ENCODE measurements at places on chromosomes 2 and 18. TPM values are rescaled to one million over a fixed set of nuclear protein-coding genes. Genes with fewer than 3 reads are reported as not detected.

The CYP26B1 gene
- total RNA-seq: not detected

The PDK1 gene
- total RNA-seq: 22.5 TPM

The HYCC2 gene
- total RNA-seq: 38.0 TPM

The HOXD12 gene
- total RNA-seq: not detected

The R3HDM1 gene
- total RNA-seq: 47.7 TPM

The C2orf80 gene
- not detected for total RNA-seq

The CYS1 gene
- 0.81 TPM for total RNA-seq

The ANKRD30B gene
- total RNA-seq: not detected

The HOXD9 gene
- total RNA-seq: not detected

The CRYBA2 gene
- total RNA-seq: not detected

The G6PC2 gene
- total RNA-seq: not detected

The ABHD1 gene
- total RNA-seq: 0.72 TPM

The TXNL1 gene
- 66.2 TPM for total RNA-seq

The DRC1 gene
- total RNA-seq: 0.17 TPM

The COL3A1 gene
- total RNA-seq: not detected

The MAP2 gene
- total RNA-seq: 0.31 TPM

The KCNK3 gene
- not detected for total RNA-seq

The C2orf72 gene
- total RNA-seq: 1.4 TPM

The SERPINB10 gene
- 1.5 TPM for total RNA-seq

The SERPINB3 gene
- not detected for total RNA-seq

Data from activated T-cell treated with anti-CD3 and anti-CD28 coated beads, Interleukin-2, amount 50 U/mL, for 72 hours (primary cell).